ENCODE measurements at places on chromosomes 2 and 18.

DNA sequence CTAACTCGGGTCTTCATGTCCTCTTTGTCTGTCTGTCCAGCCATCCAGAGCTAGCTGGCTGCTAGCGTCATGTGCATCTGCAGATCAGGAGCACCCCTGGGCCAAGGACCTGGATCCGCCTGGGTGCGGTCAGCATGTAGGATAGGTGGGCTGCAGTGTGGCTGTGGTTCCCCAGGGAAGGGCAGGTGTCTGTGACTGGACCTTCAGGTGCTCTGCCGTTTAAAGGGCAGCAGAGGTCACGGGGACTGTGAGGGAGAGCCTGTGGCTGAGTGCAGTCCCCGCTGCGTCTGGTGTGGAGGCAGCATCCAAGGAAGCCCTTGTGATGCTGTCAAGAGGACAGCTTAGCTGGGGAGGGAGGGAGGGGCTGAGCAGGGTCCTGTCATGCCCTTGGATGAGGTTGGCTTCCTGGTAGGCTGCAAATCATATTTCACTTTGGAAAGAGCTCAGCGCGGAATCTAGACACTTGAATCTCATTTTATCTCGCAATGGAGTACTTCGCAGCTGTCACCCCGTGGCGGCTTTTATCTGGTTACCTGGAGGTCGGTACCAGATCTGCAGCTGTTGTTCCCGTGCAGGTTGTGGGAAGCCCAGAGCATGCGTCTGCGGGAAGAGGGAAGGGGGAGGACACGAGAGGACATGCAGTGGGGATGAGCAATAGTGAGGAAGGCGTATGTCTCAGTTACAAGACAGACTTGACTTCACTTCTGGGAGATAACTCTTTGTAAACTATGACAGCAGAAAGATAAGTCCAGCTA, 5.9 kb upstream of the RALB start:
- DNase-seq: no peak

- peak; percentile 19 for DNase-seq
Observed at GRCh38 chr2:98909317-98910211, 26.5 kb downstream of the CRACDL start.

- DNase-seq: no peak
Observed at GRCh38 chr2:197571627-197572271, 55.9 kb downstream of the MOB4 start.

DNA sequence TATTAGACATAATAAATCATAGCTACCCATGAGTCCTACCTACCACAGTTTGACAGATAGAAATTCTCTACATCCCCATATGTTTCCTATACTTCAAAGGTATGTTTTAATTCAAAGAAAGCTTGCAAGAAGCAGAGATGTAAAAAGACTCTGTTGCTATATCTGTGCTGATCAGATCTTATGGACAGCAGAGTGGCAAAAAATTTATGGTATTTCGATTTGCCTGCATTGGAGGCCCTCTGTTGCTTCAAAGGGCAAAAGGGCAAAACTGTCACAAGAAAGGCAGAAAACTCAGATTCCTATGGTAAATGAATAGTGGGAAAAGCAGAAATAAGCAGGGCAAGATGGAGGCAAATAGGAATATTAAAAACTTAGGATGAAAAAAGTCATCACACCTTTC, 447.8 kb upstream of the SPHKAP start:
- no peak for DNase-seq

DNA sequence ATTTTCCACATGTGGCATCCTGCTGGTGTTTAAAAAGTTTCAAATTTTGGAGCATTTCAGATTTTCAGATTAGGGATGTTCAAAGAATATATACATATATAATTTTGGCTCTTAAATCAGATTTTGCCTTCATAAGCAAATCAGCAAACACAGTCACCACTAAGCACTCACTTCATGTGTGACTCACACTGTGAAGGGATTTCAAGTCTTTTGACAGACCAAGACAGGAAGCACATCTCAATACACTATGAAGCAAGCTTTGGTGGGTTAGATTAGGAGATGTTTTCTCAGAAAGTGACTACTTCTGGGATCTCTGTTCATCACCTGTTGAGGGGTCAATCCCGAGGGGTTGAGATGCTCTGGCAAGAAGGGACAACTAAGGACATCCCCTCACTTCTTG, 227.8 kb upstream of the RBBP8 start:
- DNase-seq: no peak

DNA sequence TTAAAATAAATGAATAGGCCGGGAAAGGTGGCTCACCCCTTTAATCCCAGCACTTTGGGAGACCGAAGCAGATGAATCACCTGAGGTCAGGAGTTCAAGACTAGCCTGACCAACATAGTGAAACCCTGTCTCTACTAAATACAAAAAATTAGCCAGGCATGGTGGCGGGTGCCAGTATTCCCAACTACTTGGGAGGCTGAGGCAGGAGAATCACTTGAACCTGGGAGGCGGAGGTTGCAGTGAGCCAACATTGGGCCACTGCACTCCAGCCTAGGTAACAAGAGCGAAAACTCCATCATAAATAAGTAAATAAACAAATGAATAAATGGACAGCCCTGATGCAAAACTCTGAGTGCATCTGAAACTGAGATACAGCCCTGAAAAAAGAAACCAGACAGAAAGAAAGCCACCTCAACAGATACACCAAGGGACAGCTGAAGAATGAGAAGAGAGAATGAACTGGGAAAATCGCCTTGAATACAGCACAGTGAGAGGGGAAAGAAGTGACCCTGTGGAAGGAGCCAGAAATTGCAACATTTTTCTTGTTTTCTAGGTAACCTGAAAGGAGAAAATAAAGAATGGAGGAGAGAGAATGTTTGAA, 64.4 kb downstream of the TRABD2A start:
- no peak for DNase-seq

DNA sequence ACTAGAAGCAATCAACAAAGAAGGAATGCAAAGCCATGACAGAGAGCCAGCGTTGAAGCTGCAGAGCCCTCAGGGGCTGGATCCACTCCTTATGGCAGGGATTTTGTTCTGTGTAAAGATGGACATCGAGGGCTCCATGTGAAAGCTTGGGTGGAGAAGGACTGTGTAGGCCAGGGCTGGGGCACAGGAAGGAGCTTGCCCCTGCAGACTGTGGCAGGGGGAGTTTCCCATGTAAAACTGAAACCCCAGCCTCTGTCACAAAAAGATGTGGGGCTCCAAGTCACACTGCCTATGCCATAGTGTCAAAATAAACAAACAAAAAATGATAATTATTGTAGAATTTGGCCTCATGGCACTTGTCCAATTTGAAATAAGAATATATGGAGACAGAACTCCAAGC, 408.7 kb upstream of the HS6ST1 start:
- DNase-seq: no peak

DNA sequence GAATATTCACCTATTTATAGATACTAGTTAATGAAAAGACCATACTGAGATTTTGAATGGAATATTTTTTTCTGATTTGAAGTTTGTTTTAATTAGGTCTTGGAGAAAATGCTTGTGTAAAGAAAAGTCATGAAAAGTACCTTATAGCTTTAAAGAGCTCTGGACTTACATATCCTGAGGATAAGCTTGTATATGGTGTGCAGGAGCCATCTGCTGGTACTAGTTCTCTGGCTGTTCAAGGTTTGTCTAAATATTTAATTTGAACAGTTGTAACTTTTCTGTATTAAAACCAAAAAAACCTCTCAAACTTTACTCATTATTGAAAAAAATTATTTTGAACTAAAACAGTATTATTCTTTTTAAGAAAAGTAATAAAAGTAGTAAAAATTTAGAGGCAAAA, 50.1 kb downstream of the UBR3 start:
- no peak for DNase-seq

DNA sequence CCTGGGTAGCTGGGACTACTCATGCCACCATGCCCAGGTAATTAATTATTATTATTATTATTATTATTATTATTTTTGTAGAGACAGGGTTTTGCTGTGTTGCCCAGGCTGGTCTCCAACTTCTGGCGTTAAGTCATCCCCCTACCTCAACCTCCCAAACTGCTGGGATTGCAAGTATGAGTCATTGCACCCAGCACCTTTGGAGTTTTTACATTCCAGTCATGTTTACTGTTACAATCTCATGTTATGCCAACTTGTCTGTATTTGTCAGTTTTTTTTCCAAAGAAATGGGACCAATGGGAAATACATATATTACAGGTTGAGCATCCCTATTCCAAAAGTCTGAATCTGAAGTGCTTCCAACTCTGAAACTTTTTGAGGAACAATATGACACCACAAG, 903.8 kb downstream of the SLC4A3 start:
- no peak for DNase-seq

GRCh38 chr2:120239488-120240287, 13.0 kb upstream of the RALB start:
- peak; percentile 36 for DNase-seq

DNA sequence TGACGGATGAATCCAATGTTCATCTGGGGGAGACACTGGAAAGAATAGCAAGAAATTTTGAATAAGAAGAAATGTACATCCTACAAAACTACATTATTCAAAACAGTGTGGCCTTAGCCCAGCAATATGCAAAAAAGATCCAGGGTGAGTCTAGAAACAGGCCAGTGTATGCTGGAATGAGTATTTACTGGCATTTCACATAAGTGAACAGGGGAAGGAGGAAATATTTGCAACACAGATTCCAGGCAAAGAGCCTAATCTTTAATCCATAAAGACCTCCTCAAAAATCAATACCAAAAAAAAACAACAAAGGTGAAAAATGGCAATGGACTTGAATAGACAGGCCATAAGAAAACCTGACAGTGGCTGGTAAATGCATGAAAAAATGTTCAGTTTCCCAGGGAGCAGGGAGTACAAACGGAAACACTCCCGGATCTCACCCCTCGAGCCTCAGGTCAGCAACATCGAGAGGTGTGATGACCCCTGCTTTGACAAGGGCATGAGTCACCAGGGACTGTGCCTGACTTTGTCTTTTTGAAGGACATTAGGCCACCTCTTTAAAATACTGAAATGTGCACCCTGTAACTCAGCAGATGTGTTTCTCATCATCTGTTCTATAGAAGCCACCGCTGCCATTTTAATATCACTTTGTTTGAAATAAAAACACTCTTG, 12.7 kb upstream of the GPC1 start:
- no peak for DNase-seq

DNA sequence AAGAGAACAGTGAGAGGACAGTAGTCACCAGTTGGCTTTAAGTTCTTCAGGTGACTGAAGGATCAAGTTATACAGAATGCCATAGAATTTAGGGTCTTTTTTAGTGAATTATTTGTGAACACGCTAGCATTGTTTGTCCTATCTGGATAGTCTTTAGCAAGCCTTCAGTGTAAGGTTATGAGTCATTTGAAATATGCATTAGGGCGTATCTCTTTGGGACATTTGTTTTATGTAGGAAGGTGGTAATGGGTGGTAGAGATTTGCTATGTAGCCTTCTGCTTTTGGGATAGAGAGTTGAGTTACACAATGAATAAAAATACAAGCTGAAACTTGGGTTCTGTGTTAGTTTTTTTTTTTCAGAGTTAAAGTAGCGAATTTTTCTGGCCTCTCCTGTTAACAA, 13.0 kb downstream of the ACTR2 start:
- no peak for DNase-seq

DNA sequence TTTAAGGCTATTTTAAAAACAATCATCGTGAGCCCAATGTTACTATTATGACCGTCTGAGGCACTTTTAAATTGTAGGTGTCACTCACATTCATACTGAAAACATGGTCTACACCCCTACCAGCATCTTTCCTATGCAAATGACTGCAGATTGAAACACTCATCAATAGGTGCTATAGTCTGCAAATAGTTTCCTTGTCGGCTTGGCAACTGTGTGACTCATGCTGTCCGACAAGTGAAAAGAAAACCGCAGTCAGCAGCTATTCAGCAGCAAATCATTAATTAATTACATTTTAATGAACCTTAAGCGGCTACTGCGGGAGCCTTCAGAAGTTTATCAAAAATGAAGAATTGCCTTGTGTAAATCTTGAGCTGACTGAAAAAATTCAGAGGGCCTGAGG, 134.4 kb downstream of the FIGN start:
- no peak for DNase-seq

DNA sequence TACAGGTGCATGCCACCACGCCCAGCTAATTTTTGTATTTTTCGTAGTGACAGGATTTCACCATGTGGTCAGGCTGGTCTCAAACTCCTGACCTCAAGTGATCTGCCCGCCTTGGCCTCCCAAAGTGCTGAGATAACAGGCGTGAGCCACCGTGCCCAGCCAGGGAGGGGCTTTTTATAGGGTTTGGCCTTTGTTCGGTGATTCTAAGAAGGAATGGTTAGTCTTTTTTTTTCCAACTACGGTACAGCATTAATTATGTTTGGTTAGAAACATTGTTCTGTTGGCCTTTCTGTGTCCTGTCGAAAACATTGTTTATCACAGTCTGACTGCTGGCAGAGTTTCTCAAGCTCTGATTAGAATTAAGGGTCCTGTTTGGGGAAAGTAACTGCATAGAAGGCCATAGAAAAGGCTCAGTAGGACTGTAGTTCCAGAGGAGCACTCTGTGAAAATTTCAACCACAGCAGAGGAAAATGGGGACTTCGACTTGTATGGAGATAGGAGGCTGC, 19.3 kb upstream of the SMCHD1 start:
- peak; percentile 87 for DNase-seq

DNA sequence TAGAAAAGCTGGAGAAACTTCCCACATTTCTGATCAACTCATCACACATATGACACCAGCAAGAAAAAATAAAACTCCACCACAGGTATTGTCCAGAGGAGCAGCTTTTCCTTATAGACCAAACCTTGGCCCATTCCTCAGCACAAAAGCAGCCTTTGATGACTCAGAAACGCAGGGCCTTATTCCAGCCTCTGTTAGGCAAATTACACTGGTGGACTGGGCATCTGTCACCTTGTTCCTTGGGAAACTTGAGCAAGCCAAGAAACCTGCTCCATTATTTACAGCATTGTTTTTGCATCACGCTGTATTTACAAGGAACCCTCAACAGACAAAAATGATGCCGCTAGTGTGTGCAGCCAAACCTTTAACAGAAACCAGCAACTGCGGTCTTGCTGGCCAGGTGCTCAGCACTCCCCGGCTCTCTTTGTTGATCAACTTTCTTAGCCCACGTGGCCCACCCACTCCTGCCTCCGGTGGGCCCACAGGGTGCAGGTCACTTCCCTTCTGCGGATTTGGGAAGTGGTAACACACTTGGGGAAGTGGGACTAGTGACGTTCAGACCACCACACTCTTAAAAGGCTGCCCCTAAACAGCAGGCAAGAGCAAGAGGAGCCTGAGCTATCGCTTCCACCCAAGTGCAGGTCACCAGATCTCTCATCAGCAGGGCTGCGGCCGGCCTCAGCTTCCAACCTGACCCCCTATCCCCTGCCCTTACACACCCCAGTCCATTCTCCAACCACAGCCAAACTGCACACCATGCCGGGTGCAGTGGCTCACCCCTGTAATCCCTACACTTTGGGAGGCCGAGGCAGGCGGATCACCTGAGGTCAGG, 1.5 kb downstream of the AP1S3 start:
- DNase-seq: peak; percentile 31

- peak; percentile 5 for DNase-seq
Observed at GRCh38 chr2:105390454-105390853, 8.4 kb downstream of the FHL2 start.

GRCh38 chr2:239132156-239132709, 268.6 kb downstream of the HDAC4 start:
- no peak for DNase-seq

- DNase-seq: peak; percentile 87
Observed at GRCh38 chr2:96788442-96789244, 27.4 kb upstream of the CNNM3 start.

GRCh38 chr2:98541906-98542305, 66.4 kb downstream of the COA5 start:
- DNase-seq: no peak
